Activated CD4-positive, alpha-beta T cell treated with anti-CD3 and anti-CD28 coated beads, Interleukin-2, amount 10 ng/mL, durations not matched to agents 24 days and 14 days (primary cell): ENCODE measurements at places on chromosomes 16 and 17. TPM values are rescaled to one million over a fixed set of nuclear protein-coding genes. Genes with fewer than 3 reads are reported as not detected.
A peak's percentile ranks its signal among the peaks of the same experiment; 100 is the strongest.

DNA sequence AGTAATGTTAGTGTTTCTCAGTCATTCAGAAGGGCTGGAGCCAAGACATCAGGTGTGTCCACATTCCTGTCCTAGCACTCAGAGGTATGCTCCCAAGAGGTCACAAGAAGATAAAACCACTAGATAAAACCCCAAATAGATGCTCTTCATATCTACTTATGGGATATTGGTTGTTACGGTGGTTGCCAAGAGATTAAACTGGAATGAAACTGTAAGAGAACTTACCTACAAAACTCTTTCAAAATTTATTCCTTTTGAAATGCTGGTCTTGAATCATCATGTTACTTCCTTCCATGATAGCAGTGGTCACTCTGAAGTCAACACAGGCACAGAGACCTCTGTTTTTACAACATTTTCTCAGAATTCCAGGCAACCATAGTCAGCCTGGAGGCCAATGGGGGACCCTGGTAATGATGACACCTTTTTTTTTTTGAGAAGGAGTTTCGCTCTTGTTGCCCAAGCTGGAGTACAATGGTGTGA, 122.4 kb upstream of the WSCD1 start:
- no peaks in the 10 kb centered on the region for H3K36me3 ChIP-seq
- DNase-seq, result no peak
- H3K27ac ChIP-seq, result no peak overlapping the region
- no peak overlapping the region for H3K4me3 ChIP-seq
- H3K27me3 ChIP-seq, result peaks cover 16% of the 10 kb centered on the region

DNA sequence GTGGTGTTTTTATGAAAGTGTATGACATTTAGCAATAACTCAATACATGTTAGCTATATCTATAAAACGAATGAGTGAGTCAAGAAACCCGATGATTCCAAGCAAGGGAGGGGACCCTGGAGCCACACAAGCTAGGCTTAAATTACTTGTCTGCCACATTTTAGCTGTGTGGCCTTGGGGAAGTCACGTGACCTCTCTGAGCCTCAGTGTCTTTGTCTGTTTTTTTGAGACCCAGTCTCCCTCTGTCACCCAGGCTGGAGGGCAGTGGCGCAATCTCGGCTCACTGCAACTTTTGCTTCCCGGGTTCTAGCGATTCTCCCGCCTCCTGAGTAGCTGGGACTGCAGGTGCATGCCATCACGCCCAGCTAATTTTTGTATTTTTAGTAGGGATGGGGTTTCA, 20.1 kb upstream of the GCSH start:
- DNase-seq, result no peak
- no peaks in the 10 kb centered on the region for H3K4me1 ChIP-seq
- H3K27ac ChIP-seq, result no peak overlapping the region
- no peak overlapping the region for H3K4me3 ChIP-seq
- H3K36me3 ChIP-seq, result no peaks in the 10 kb centered on the region

GRCh38 chr17:74881073-74881472, 8.3 kb upstream of the FDXR start:
- no peak overlapping the region for H3K27ac ChIP-seq
- no peaks in the 10 kb centered on the region for H3K36me3 ChIP-seq
- peaks cover 8% of the 10 kb centered on the region for H3K27me3 ChIP-seq

- H3K4me3 ChIP-seq, result no peak overlapping the region
- DNase-seq, result no peak
- no peaks in the 10 kb centered on the region for H3K36me3 ChIP-seq
- no peaks in the 10 kb centered on the region for H3K4me1 ChIP-seq
- no peak overlapping the region for H3K27ac ChIP-seq
- no peaks in the 10 kb centered on the region for H3K27me3 ChIP-seq
These were observed 426.7 kb upstream of the SALL1 start for GRCh38 chr16:51577621-51578303.

GRCh38 chr17:55348749-55349354, 72.8 kb downstream of the MMD start:
- H3K27ac ChIP-seq, result no peak overlapping the region
- H3K36me3 ChIP-seq, result peaks cover 3% of the 10 kb centered on the region
- peak; percentile 83 for DNase-seq
- H3K27me3 ChIP-seq, result peaks cover 2% of the 10 kb centered on the region
- no peak overlapping the region for H3K4me3 ChIP-seq
- H3K4me1 ChIP-seq, result peaks cover 42% of the 10 kb centered on the region

- DNase-seq, result no peak
- peaks cover 4% of the 10 kb centered on the region for H3K4me1 ChIP-seq
- H3K27ac ChIP-seq, result no peak overlapping the region
- no peaks in the 10 kb centered on the region for H3K36me3 ChIP-seq
These were observed 210.7 kb downstream of the STX8 start for GRCh38 chr17:9364837-9365430.

GRCh38 chr16:30980434-30980833, 4.6 kb upstream of the HSD3B7 start:
- peaks cover 3% of the 10 kb centered on the region for H3K4me1 ChIP-seq
- DNase-seq, result no peak
- H3K36me3 ChIP-seq, result peaks cover 43% of the 10 kb centered on the region
- no peak overlapping the region for H3K27ac ChIP-seq
- H3K27me3 ChIP-seq, result no peaks in the 10 kb centered on the region

- no peaks in the 10 kb centered on the region for H3K27me3 ChIP-seq
- no peak for DNase-seq
- no peak overlapping the region for H3K27ac ChIP-seq
- H3K4me1 ChIP-seq, result peaks cover 17% of the 10 kb centered on the region
- peaks cover 28% of the 10 kb centered on the region for H3K36me3 ChIP-seq
- H3K4me3 ChIP-seq, result no peak overlapping the region
These were observed 8.4 kb upstream of the LGALS3BP start for GRCh38 chr17:78988152-78988551.

DNA sequence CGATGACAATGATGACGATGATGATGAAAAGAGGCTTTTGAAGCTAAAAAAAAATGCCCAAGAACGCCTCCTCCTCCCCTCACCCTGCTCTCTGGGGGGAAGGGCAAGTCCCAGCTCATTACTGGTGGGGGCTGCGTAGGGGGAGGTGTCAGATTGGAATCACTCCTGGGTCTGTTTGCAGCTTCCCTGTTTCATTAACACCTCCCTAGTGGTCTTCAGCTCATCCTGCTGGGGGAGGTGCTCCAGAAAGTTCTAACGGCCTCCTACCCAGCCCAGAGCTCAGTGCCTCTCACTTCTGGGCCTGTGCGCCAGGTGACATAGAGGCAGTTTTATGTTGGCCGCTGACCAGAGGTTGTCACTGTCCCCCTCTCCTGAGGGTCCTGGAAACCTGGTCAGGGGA, 12.7 kb downstream of the MRM1 start:
- H3K4me3 ChIP-seq, result no peak overlapping the region
- no peaks in the 10 kb centered on the region for H3K27me3 ChIP-seq
- no peak for DNase-seq
- no peaks in the 10 kb centered on the region for H3K4me1 ChIP-seq
- H3K27ac ChIP-seq, result no peak overlapping the region

DNA sequence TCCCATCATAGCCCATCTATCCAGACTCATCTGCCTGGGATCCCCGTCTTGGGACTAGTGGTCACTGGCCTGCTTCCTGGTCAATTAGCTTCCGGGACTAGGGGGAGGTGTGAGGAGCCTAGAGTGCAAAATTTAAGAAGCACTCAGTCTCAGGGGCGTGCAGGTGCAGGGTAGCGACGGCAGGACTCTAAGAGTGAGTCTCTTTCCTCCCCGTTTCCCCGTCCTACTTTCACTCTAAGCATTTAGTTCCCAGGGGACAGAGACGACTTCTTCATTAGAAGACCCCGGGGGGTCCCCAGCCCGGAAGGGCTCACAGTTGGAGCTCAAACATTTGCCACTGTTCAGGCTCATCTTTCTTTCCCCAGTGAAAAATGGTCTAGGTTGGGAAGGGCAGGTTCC, 677 bp upstream of the ZNHIT3 start:
- H3K27me3 ChIP-seq, result peaks cover 15% of the 10 kb centered on the region
- peak overlapping the region; percentile 98 for H3K4me3 ChIP-seq
- DNase-seq, result no peak
- H3K27ac ChIP-seq, result peak overlapping the region; percentile 99
- peaks cover 18% of the 10 kb centered on the region for H3K36me3 ChIP-seq
- peaks cover 38% of the 10 kb centered on the region for H3K4me1 ChIP-seq

DNA sequence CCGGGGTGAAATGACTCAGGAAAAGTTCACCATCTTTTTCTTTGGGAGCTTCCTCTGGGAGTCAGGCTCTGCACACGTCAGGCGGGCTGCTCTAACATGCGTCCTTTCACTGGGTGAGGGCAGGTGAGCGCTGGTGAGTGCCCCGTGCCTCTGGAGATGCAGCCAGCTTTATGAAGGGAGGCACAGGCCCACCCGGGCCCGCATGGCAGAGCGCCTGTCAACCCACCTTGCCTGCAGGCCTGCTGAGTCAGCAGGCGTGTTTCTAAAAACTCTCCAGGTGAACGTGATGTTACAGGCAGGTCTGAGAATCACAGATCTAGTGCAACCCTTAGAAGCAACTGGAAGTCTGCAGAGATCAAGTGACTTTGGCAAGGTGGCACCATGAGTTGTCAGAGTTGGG, 18.4 kb downstream of the MAP1LC3B start:
- H3K36me3 ChIP-seq, result peaks cover 12% of the 10 kb centered on the region
- H3K27ac ChIP-seq, result no peak overlapping the region
- H3K4me1 ChIP-seq, result no peaks in the 10 kb centered on the region
- no peak overlapping the region for H3K4me3 ChIP-seq
- no peaks in the 10 kb centered on the region for H3K27me3 ChIP-seq

GRCh38 chr16:16028311-16028999, 79.0 kb downstream of the ABCC1 start:
- no peak overlapping the region for H3K4me3 ChIP-seq
- no peak overlapping the region for H3K27ac ChIP-seq
- H3K27me3 ChIP-seq, result no peaks in the 10 kb centered on the region
- no peak for DNase-seq

DNA sequence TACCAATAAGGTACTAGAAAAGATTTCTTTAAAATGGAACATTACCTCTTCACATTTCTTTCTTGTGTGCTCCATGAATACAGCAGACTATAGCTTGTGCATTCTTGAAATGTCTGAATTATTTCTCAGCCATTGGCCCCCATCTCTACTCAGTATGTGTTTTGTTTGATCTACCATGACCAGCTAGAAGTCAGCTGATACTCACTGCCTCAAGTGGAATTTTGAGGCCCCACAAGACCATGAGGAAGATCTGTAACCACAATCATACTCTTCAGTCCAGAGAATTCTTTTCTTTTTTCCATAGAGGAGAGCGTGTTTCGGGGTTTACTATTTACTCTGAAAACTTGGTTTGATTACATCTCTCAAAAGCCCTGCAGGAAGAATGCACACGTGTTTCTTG, 319.1 kb downstream of the TOX3 start:
- no peak overlapping the region for H3K4me3 ChIP-seq
- no peak overlapping the region for H3K27ac ChIP-seq
- DNase-seq, result no peak

GRCh38 chr17:633133-633532, 81.5 kb downstream of the VPS53 start:
- peaks cover 8% of the 10 kb centered on the region for H3K4me1 ChIP-seq
- H3K27me3 ChIP-seq, result no peaks in the 10 kb centered on the region
- peaks cover 25% of the 10 kb centered on the region for H3K36me3 ChIP-seq
- no peak overlapping the region for H3K4me3 ChIP-seq
- DNase-seq, result no peak

GRCh38 chr16:8951447-8952280, 12.0 kb downstream of the USP7 start:
- H3K27ac ChIP-seq, result peak overlapping the region; percentile 68
- no peaks in the 10 kb centered on the region for H3K27me3 ChIP-seq
- H3K36me3 ChIP-seq, result no peaks in the 10 kb centered on the region
- H3K4me3 ChIP-seq, result peak overlapping the region; percentile 23

Gene OR2C1
- total RNA-seq, result not detected in 2 replicates

Gene ASGR2
- total RNA-seq, result not detected in 2 replicates

Gene OMG
- total RNA-seq, result 0.09 and 0.35 TPM in 2 replicates

Gene MYO19
- total RNA-seq, result 167 and 172 TPM in 2 replicates

Gene VWA3A
- total RNA-seq, result 0.19 TPM in 1 of 2 replicates, not detected in the other

Gene MPHOSPH6
- 54.1 and 54.8 TPM in 2 replicates for total RNA-seq
